ENCODE measurements at places on chromosomes 2 and 18.

GRCh38 chr2:207166349-207167098, 776 bp upstream of the KLF7 start:
- peak; percentile 89 for DNase-seq

DNA sequence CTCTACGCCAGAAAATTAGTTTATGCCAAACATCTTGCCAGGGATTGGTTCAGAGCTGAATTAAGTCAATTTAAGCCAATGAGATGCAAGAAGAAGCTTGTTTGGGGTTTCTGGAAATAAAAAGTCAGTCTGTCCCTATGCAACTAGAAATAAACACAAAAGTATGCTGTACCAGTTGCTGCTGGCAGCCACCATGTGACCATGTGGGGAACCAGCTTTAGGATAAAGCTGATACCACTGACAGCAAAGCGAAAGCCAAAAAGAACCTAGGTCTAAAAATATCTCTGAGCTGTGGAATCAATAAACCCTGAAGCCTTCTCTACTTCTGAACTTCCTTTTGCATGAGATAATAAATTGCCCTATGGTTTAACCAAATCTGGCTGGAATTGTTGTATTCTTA, 181.8 kb upstream of the PARD3B start:
- DNase-seq = no peak

DNA sequence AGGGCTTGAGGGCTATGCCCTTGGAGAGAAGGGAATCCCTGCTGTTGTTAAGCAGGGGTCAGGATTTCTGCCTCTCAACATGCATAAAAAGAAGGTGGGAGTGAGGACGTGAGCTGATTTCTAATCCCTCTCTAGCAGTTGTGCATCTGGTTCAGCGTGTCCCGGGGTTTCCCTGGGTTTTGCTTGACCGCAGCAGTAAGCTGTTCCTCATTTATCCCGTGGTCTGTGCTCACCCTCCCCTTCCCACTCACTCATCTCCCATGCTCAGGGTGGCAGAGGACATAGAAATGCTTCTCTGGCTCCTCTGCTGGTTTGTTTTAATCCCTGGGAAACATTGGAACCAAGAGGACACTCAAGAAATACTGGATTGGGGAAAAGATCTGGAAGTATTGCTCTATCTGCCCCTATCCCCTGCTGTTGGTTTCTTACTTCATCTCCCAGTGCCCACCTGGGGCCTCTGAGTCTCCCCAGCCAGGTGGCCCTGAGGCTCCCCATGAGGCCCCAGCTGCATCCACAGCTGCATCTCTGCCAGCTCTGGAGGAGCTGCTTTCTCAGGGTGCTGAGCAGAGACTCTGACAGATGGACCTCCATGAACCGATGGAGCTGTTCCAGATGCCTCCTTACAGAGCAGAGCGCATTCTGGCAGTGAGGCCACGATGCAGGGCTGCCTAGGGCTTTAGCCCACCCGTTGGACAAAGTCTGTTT, 36.1 kb downstream of the TET3 start:
- DNase-seq = no peak

DNA sequence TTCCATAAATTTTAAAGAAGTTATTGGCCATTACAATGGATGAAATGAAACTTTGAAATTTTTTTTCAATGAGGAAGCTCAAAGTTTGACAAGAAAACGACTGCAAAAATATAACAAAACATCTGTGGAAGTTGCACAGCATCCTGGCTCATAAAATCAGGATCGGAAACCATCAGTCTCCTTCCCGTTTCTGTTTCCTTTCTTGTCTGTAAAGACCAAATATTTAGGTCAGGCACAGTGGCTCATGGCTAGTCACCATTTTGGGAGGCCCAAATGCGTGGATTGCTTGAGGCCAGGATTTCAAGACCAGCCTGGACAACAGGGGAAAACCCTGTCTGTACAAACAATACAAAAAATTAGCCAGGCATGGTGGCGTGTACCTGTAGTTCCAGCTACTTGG, 27.6 kb upstream of the SSB start:
- DNase-seq = no peak

GRCh38 chr2:241842620-241843211, 16.0 kb downstream of the PDCD1 start:
- no peak for DNase-seq

GRCh38 chr18:10783941-10784340, 258.1 kb downstream of the NAPG start:
- DNase-seq = no peak

- no peak for DNase-seq
These were observed 105.4 kb downstream of the MCFD2 start for GRCh38 chr2:46810195-46810594.

GRCh38 chr18:56468396-56468795, 170.0 kb downstream of the TXNL1 start:
- no peak for DNase-seq

DNA sequence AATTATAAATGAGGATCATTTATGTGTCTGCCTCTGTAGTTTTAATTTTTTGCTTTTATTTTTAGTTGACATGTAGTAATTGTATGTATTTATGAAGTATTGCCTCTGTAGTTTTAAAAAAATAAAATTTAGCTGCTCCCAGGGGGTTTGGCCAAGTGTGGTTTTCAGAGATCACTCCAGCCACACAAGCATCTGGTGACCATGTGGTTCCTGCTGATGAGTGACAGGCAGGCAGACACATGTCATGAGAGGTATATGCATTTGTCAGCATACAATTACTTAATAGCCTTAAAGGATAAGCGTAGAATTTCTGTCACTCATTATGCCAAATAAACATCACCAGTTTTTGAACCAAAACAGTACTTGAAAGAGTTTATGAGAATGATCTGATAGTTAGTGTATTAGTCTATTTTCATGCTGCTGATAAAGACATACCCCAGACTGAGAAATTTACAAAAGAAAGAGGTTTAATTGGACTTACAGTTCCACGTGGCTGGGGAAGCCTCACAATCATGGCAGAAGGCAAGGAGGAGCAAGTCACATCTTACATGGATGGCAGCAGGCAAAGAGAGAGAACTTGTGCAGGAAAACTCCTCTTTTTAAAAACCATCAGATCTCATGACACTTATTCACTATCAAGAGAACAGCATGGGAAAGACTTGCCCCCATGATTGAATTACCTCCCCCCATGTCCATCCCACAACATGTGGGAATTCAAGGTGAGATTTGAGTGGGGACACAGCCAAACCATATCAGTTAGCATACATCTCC, 29.6 kb downstream of the MREG start:
- no peak for DNase-seq

DNA sequence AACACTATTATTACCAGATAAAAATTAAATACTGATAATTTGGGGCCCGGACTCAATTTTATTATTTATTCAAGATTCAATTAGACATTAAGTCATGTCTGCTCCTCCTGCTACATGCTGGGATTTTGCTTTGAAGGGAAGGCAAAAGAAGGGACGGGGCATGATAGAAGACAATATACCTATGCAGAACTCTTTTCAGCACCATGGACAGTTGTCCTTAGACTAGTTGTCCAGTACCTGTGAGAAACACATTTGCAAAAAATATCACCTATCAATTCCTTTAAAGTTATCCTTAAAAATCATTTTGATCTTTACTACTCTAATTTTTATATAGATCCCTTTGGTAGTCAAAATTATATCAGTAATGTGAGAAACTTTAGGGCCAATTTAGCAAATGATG, 100.2 kb upstream of the SULT1C3 start:
- peak; percentile 26 for DNase-seq

- DNase-seq = no peak
These were observed 223.4 kb downstream of the WDPCP start for GRCh38 chr2:63364866-63365265.

GRCh38 chr18:318791-319291, 51.0 kb upstream of the THOC1 start:
- DNase-seq = no peak

DNA sequence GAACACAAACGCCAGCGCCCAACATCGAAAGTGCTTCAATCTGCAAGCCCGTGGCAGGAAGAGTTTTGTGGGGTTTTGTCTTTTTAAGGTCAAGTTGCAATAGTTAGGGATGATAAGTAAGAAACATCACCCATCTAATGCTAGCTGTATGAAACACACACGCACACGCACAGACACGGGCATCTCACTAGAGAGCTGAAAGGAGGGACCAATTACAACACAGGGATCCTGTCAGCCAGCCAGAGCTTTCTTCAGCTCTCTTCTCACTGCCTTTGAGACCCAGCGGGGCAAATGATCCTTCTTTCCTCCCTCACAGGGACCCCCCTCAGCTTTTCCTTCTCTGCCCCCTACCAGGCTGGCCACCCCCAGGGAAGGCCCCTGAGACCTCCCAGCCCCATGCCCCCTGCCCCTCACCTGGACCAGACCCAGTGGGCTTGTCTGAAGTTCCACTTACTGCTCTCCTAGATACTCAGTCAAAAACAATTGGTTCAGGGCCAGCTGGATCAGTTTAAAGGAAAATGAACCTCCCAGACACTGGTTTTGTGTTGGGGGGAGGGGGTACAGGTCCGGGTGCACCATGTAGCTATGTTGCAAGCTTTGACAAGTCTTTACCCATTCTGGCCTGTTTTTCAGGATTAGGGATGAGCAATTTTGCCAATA, 17.9 kb downstream of the CYP26B1 start:
- DNase-seq = no peak

DNA sequence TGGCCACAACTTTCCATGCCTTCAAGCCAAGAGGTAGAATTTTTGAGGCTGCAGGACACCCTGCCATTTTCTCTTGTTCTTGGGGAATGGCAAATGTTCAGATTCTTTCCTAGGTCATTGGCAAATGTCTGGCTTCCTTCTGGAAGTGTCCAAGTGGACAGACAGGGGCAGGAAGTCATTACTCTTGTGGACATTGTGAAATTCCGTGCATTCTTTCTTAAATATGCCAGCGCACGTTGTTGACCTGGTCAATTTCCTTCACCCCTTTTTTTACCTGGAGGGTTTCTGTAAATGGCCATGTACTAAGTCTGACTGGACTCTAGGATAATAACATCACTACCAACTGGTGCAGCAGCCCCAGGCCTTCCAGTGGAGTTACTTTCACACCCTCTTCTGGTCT, 13.9 kb downstream of the ASB18 start:
- peak; percentile 23 for DNase-seq

- peak; percentile 96 for DNase-seq
These were observed 100.4 kb upstream of the FZD5 start for GRCh38 chr2:207869784-207870778.

- DNase-seq = peak; percentile 42
These were observed 229.4 kb downstream of the HAUS1 start for GRCh38 chr18:46333431-46334135.

GRCh38 chr18:38576349-38576748, 1010.8 kb upstream of the CELF4 start:
- no peak for DNase-seq

GRCh38 chr2:76445880-76446279, 735.2 kb upstream of the GCFC2 start:
- DNase-seq = no peak

DNA sequence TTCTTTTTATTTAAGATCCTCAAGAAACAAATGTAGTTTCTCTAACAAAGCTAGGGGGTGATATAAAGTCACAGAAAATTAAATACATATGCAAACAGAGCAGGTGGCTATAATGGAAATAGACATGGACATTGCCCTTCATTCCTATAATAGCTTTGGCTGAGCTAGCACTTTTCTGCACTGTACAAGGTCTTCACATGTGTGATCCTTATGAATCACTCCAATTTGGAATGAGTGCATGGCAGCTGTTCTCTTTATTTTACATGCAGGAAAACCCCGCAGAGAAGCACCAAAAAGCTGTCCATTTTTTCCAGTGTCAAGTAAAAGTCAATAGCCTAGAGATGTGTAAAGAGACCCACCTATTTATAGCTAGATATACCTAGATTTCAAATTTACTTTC, 747.4 kb upstream of the SLC8A1 start:
- no peak for DNase-seq

GRCh38 chr18:59822612-59823550, 76.9 kb upstream of the PMAIP1 start:
- no peak for DNase-seq

DNA sequence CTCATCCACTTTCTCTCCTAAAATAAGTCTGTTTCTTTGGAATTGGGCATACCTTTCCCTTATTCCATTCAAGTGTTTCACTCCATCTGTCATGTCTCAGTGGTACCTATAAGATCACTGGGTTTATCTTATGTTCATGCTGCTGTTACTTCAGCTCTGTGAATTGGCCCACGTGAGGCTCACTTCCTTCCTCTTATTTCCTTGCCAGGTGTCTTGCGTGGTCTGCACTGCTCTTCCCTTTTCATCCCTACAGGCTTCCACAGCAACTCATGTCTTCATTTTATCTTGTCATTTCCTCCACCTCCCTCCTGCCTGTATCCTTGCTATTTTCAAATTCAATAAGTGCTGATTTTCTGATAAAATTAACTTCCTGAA, 159.1 kb upstream of the ALPP start:
- DNase-seq = no peak

DNA sequence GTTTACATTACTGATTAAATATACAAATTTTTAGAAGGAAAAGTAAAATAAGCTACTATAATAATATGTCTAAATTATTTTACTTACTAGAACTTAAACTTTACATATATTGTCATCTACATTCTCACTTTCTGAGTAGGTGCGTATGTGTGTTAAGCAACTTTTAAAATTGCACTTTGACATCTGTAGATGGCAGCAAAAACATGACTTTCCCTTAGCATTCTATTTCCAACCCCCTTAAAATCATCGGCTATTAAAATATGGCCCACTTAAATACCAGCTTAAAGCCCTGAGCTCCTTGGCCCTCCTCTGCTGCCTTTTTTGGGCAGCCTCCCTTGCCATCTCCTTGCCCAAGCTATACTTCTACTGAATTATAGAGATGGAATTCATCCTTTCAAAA, 78.0 kb downstream of the UPP2 start:
- peak; percentile 23 for DNase-seq

GRCh38 chr2:132752421-132753206, 82.6 kb upstream of the LYPD1 start:
- DNase-seq = no peak

GRCh38 chr2:219261024-219261855, 7.5 kb upstream of the TUBA4A start:
- no peak for DNase-seq

GRCh38 chr2:235161565-235161964, 209.7 kb downstream of the SH3BP4 start:
- DNase-seq = no peak

DNA sequence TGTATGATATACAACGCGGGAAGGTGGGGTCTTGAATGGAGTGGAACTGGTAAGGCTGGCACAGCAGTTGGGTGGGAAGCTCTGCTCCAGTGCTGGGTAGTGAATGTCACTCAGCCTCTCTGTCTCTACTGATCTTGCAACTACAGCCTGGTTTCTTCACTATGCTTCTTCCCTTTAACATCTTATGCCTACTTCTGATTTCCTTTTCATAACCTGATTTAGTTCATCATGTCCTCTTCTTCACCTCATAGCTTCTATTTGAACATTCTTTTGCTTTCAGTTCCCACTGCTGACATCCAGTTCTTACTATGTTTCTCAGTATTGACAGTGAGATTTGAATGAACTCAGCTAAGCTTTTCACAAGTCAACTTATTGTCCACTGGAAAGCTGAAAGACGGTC, 286.2 kb downstream of the ARL6IP6 start:
- no peak for DNase-seq

Data from kidney tubule cell (primary cell).